Progenitor cell of endocrine pancreas (in vitro differentiated cells): ENCODE measurements at places on chromosomes 13 and 19. TPM values are rescaled to one million over a fixed set of nuclear protein-coding genes. Genes with fewer than 3 reads are reported as not detected.

TRAPPC6A gene
- 40.4 and 43.8 TPM in 2 replicates for total RNA-seq

ZNF606 gene
- 48.6 and 49.0 TPM in 2 replicates for total RNA-seq

SYT3 gene
- 0.91 and 1.8 TPM in 2 replicates for total RNA-seq

BEST2 gene
- not detected in 2 replicates for total RNA-seq

RGCC gene
- not detected in 2 replicates for total RNA-seq
